Thoracic aorta (tissue), 2 donors: ENCODE measurements at places on chromosomes 12 and 14. TPM values are rescaled to one million over a fixed set of nuclear protein-coding genes. Genes with fewer than 3 reads are reported as not detected.

DNA sequence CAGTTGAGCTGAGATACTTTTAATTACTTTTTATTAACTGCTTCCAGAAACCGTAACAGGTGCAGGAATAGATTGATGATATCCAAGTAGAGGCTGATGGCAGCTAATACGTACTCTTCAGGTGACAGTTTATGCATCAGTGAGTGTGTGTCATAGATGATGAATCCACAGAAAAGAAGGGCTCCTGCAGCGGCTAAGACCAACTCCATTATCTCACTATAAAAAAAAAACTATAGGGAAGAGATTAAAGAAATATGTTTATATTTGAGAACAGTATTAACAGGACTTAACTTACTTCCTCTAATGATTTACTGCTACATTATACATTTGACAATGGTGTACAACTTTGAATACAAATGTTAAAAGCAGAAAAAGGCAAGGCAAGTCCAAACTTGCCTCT, 7.4 kb upstream of the LLPH start:
- H3K27me3 ChIP-seq = no peaks in the 10 kb centered on the region
- H3K27ac ChIP-seq = no peak overlapping the region
- H3K36me3 ChIP-seq = peaks cover 22% of the 10 kb centered on the region
- H3K4me1 ChIP-seq = no peaks in the 10 kb centered on the region
- no peak for DNase-seq
- no peak overlapping the region for H3K4me3 ChIP-seq

- peak overlapping the region; percentile 28 for H3K4me3 ChIP-seq
- no peaks in the 10 kb centered on the region for H3K27me3 ChIP-seq
- no peak for DNase-seq
- H3K36me3 ChIP-seq = peaks cover 2% of the 10 kb centered on the region
Observed at GRCh38 chr14:20986811-20987210, 3.0 kb upstream of the METTL17 start.

DNA sequence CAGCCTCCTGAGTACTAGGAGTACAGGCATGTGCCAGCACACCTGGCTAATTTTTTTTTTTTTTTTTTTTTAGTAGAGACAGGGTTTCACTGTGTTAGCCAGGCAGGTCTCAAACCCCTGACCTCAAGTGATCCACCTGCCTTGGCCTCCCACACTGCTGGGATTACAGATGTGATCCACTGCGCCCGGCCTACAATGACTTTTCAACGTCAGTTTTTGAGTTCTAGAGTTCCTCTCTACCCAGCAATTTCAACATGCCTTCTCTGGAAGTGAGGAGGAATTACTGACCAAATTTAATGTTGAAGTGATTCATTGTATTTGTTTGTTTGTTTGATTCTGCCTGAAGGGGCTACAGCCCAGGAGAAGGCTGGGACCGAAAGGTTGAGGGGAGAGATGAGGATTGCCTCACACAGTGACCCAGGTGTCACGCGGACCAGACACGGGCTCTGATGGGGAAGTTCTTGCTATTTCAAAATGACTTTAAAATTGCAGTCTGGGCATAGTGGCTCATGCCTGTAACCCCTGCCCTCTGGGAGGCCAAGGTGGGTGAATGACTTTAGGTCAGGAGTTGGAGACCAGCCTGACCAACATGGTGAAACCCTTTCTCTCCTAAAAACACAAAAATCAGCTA, 8.6 kb upstream of the DENR start:
- no peak overlapping the region for H3K27ac ChIP-seq
- H3K4me1 ChIP-seq = no peaks in the 10 kb centered on the region
- no peak overlapping the region for H3K4me3 ChIP-seq
- H3K36me3 ChIP-seq = no peaks in the 10 kb centered on the region
- no peak for DNase-seq

MIS18BP1 gene
- 18.7 TPM for total RNA-seq

- no peaks in the 10 kb centered on the region for H3K36me3 ChIP-seq
- no peaks in the 10 kb centered on the region for H3K27me3 ChIP-seq
- H3K4me3 ChIP-seq = no peak overlapping the region
- peaks cover 14% of the 10 kb centered on the region for H3K4me1 ChIP-seq
- H3K27ac ChIP-seq = no peak overlapping the region
- no peak for DNase-seq
Observed at GRCh38 chr12:89514751-89515150, 9.8 kb downstream of the GALNT4 start.

SYT10 gene
- not detected for total RNA-seq

DNA sequence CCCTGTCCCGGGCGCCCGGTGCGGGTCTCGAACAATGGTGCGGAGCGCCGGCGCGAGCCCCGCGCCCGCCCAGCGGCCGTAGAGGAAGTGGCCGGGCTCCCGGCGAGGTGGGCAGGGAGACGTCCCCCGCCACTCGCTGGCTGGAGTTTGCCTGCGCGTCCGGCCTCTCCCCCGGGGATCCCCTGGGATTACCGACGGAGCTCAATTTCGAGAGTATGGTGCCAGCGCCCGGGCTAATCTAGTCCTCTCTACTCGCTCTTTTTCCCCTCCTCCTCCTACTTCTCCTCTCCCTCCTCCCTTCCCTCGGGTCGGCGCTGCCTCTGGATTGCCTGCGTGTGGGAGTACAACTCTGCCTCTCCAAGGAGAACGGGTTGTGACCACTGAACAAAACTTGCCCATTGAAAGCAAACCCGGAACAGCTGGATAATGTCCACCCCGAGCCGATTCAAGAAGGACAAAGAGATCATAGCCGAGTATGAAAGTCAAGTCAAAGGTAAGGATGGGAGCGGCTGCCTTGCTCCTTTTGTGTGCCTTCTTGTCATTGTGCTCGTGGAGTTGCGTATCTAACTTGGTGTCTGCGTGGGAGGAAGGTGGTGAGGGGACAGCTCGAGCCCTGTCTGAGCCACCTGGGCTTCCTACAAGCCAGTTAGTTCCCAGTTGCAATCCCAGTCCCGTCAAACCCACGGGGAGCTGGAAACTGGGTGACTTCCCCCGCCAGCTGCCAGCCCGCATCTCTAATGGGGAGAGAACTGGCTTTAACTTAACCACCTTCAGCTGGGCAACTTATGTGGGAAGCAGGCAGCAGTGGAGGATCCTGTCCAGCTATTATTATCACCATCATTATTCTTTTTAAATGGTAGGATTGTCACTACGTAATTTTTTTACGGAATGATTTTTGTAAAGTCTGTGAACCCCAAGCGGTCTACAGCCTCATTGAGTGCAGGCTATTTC, at the start of gene SRGAP1:
TSS of gene SRGAP1 (plus strand) at position 310 of the 951 bp plus-strand sequence. CDS start at position 427, 117 bp downstream.
- peak within 1 kb of the TSS; percentile 95 for H3K4me3 ChIP-seq
- H3K36me3 ChIP-seq = no peaks in the 10 kb centered on the region
- peak; percentile 29 for DNase-seq
- H3K27me3 ChIP-seq = no peaks in the 10 kb centered on the region

GRCh38 chr12:85529896-85530295, 249.9 kb downstream of the ALX1 start:
- H3K27me3 ChIP-seq = no peaks in the 10 kb centered on the region
- H3K36me3 ChIP-seq = no peaks in the 10 kb centered on the region
- H3K4me3 ChIP-seq = no peak overlapping the region
- DNase-seq = no peak
- no peak overlapping the region for H3K27ac ChIP-seq
- no peaks in the 10 kb centered on the region for H3K4me1 ChIP-seq

DNA sequence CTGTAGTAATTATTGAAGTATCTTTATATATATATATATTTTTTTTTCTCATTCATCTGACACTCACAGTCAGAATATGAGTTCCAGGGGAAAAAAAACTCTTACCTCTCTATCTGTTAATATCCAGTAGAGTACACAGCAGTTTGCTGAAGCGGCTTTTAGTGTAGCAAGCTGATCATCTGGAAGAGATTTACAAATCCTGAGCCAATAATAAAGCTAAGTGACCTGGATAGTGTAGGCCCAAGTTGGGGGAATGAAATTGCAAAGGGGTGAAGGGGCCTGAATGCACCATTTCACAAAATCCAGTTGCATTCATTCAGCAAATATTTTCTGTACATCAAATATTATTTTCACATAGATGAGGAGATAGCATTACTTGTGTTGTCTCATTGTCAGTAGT, 234.6 kb upstream of the FLRT2 start:
- H3K27me3 ChIP-seq = no peaks in the 10 kb centered on the region
- H3K36me3 ChIP-seq = no peaks in the 10 kb centered on the region
- no peak for DNase-seq
- no peaks in the 10 kb centered on the region for H3K4me1 ChIP-seq
- no peak overlapping the region for H3K27ac ChIP-seq

GRCh38 chr14:101622251-101623076, 61.2 kb downstream of the DIO3 start:
- H3K27ac ChIP-seq = no peak overlapping the region
- no peak for DNase-seq
- H3K4me3 ChIP-seq = no peak overlapping the region
- H3K36me3 ChIP-seq = no peaks in the 10 kb centered on the region
- no peaks in the 10 kb centered on the region for H3K4me1 ChIP-seq

GRCh38 chr12:27244689-27245488, 803 bp downstream of the STK38L start:
- peaks cover 5% of the 10 kb centered on the region for H3K4me1 ChIP-seq
- no peaks in the 10 kb centered on the region for H3K27me3 ChIP-seq
- peak overlapping the region; percentile 98 for H3K27ac ChIP-seq
- DNase-seq = no peak
- peak overlapping the region; percentile 86 for H3K4me3 ChIP-seq
- no peaks in the 10 kb centered on the region for H3K36me3 ChIP-seq

LBHD2 gene
- not detected for total RNA-seq

DNA sequence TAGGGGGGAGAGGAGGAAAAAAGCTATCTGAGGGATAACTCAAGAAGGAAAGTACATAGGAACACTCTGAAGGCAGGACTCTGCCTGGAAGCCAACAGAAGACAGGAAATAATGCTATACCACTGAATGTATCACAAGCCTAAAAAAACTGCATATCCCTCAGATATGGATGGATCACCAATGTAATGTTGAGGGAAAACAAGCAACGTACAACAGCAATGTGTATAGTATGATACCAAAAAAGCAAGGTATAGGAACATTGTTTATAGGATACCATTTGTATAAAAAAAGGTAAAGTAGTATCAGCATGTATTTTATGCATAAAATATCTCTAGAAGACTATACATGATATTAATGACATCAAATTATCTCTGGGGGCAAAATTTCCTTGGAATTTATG, 3.4 kb downstream of the GLS2 start:
- no peak for DNase-seq
- no peaks in the 10 kb centered on the region for H3K36me3 ChIP-seq
- H3K4me1 ChIP-seq = peaks cover 10% of the 10 kb centered on the region
- H3K4me3 ChIP-seq = no peak overlapping the region

DNA sequence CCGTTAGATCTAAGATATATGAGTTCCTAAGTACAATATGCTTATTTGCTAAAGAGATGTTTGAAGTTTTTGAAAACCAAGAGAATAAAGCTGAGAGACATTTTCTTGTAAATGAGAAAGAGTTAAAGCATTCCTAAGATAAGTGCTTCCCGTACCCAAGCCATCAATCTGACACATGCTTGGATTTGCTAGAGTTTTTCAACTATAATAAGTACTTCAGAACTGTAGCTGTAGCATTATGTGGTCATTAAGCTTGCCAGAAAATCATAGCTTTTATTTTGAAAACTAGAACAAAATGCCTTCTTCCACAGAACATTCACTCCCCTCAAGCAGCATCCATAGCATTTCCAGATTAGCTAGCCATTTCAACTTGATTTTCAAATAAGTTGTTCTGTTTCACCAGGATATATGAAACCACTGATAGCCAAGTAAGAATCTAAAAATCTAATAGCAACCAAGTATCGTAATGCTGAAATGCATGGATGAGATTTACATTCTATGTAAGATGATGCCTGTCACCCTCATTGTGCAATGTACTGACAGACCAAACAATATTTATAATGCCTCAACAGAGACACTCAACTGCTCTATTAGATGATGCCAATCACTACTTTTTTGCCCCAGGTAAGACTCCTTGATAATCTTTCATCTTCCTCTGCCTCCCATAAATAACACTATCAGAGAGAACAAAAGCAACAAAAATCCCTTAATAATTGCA, 8.0 kb downstream of the SNW1 start:
- H3K27ac ChIP-seq = no peak overlapping the region
- no peak overlapping the region for H3K4me3 ChIP-seq

C1QL4 gene
- total RNA-seq = not detected

- H3K36me3 ChIP-seq = no peaks in the 10 kb centered on the region
- no peak for DNase-seq
- H3K27me3 ChIP-seq = no peaks in the 10 kb centered on the region
- peaks cover 10% of the 10 kb centered on the region for H3K4me1 ChIP-seq
- H3K4me3 ChIP-seq = peak overlapping the region; percentile 79
Observed at GRCh38 chr12:27523305-27523641, 733 bp upstream of the PPFIBP1 start.

ISM2 gene
- not detected for total RNA-seq

PTPRB gene
- total RNA-seq = 39.0 TPM

GRCh38 chr12:132278401-132279183, 50.8 kb downstream of the GALNT9 start:
- no peaks in the 10 kb centered on the region for H3K4me1 ChIP-seq
- H3K27me3 ChIP-seq = no peaks in the 10 kb centered on the region
- no peak overlapping the region for H3K4me3 ChIP-seq
- H3K27ac ChIP-seq = no peak overlapping the region
- H3K36me3 ChIP-seq = no peaks in the 10 kb centered on the region

- H3K4me3 ChIP-seq = no peak overlapping the region
- H3K27me3 ChIP-seq = peaks cover 10% of the 10 kb centered on the region
- no peaks in the 10 kb centered on the region for H3K36me3 ChIP-seq
- peaks cover 6% of the 10 kb centered on the region for H3K4me1 ChIP-seq
- DNase-seq = no peak
- H3K27ac ChIP-seq = no peak overlapping the region
Observed at GRCh38 chr14:28770630-28771029, 4.0 kb downstream of the FOXG1 start.

MSI1 gene
- total RNA-seq = not detected

- no peak overlapping the region for H3K27ac ChIP-seq
- H3K4me3 ChIP-seq = no peak overlapping the region
- no peak for DNase-seq
- H3K27me3 ChIP-seq = no peaks in the 10 kb centered on the region
- H3K36me3 ChIP-seq = peaks cover 14% of the 10 kb centered on the region
Observed at GRCh38 chr12:101772012-101772775, 32.9 kb upstream of the SYCP3 start.

- H3K27ac ChIP-seq = no peak overlapping the region
- H3K27me3 ChIP-seq = no peaks in the 10 kb centered on the region
- no peaks in the 10 kb centered on the region for H3K36me3 ChIP-seq
- no peak for DNase-seq
- no peaks in the 10 kb centered on the region for H3K4me1 ChIP-seq
Observed at GRCh38 chr12:44817687-44818086, 58.4 kb downstream of the NELL2 start.
